ENCODE measurements at places on chromosomes 13 and 19.

DNA sequence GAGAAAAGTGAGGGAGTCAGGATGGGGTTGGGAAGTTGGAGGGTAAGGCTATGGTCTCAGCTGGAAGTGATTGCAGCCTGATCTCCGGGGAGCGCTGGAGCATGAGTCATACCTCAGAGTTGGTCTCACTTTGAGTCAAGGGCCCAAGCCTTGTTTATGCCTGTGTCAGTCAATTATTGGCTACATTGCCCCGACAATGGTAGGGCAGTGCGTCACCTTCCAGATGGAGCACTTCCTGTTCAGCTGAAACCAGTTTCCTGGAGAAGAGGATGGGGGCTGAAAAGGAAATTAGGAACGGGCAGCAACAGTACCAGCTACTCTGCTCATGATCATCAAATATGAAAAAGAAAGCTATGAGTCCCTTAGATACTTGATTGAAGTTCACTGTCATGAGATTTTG is 60.4 kb downstream of the ADGRE1 start:
- no peak for DNase-seq

DNA sequence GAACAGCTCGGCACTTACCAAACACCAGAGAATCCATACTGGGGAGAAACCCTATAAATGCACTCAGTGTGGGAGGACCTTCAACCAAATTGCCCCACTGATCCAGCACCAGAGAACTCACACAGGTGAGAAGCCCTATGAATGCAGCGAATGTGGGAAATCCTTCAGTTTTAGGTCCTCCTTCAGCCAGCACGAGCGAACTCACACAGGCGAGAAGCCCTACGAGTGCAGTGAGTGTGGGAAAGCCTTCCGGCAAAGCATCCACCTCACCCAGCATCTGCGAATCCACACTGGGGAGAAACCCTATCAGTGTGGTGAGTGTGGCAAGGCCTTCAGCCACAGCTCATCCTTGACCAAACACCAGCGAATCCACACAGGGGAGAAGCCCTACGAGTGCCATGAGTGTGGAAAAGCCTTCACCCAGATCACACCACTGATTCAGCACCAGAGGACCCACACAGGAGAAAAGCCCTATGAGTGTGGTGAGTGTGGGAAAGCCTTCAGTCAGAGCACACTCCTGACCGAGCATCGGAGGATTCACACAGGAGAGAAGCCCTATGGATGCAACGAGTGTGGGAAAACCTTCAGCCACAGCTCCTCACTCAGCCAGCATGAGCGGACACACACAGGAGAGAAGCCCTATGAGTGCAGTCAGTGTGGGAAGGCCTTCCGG is 8.3 kb downstream of the ZNF135 start:
- DNase-seq: no peak

- no peak for DNase-seq
Measured at GRCh38 chr19:2607712-2608601, 94.5 kb downstream of the GNG7 start.

- DNase-seq: no peak
Measured at GRCh38 chr13:78659732-78660494, 958 bp upstream of the OBI1 start.

DNA sequence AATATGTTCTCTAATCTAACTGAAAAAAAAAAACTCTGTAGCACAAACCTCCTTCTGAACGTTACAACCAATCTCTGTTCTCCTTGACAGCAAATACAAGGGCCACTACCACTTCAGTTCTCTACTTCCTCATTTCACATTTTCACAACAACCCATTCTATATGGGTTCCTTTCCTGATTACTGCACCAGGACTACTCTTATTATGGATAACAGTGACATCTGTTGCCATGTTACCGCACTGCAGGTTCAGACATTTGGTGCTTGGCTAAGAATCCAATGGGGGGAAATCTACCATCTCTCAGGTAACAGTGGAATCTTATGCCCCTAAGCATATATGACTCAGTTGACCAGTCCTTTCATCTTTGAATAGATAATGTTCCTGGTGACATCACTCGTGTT is 11.6 kb upstream of the FPR3 start:
- no peak for DNase-seq

DNA sequence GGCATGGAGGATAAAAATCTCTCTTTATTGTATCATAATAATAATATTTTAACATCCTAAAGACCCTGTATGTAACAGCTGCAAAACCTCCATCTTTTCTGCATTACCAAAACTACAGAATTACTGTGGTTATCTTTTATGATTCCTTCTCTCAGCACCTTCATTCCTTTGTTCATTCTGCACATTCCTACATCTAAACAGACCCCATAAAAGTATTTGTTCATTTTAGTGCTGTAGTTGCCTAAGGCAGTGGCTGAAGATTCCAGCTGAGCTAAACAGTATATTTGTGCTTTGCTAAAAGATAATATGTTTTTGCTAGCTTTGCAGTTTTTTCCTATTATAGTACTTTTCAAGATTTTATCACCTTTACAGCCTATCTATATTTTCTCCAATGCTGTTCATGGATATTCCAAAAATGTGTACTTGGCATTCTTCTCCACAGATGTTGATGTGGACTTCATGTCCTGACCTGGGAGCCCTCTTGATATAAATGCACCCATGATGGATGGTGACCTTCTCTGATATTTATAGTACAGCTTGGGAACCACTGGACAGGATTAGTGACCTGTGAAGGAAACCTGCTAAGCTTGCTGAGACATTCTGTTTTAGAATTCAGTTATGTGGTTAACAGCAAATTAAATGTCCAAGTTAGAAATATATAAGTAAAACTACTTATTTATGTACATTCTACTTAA is 2832.9 kb upstream of the PCDH20 start:
- DNase-seq: no peak

GRCh38 chr19:49889038-49889686 is 7.5 kb downstream of the IL4I1 start:
- no peak for DNase-seq

DNA sequence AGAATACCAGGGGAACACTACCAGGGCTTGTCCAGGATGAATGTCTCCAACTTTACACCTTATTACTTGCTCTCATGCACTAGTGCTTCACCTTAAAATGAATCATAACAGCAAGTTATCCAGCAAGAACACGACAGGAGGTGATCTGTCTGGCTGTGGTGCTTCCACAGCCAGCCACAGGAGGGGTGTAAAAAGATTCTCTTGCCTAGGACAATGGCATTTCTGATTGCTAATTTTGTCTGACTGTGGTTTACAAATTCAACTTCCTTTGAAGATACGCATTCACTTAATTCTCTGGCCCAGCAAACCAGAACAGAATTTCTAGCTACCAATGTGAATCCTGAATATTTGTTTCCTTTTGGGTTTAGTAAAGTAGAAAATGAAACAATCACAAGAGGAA is 23.1 kb upstream of the COG3 start:
- DNase-seq: no peak

DNA sequence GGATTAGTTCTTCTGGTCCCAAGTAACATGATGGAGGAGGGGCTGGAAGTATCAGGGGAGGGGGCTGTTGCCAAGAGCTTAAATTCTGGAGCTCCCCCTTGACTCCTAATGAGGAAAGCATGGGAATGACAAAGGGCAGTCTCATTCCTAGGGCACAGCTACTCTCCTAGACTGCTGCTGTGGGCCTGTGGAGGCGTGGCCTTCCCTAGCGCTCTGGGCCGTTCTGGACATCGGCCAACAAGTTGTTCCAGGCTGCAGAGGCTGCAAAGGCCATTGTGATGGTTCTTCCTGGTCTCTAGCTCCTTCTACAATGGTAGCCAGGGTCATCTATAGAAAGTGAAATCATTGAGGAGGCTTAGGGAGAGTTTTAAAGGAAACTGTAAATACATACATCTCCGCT is 916.6 kb downstream of the DIAPH3 start:
- no peak for DNase-seq

- no peak for DNase-seq
Measured at GRCh38 chr19:34649886-34650543, 26.9 kb downstream of the SCGB2B2 start.

DNA sequence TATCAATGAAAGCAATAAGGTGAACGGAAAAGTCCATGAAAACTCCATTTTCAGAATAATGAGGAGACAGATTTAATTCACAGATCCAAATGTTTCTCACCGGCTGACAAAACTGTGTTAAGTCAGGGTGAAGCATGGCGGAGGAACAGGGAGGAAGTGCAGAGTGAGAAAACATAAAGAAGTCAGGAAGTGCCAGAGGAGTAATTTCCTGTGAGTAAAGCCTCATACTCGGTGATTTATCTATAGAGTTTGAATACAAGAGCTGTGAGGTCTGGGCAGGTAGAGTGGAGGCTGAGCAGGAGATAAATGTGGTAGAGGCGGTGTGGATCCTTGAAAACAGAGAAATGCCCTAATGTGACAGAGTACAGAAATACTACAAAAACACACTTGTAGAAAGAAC is 11.4 kb downstream of the CARD8 start:
- DNase-seq: no peak

- no peak for DNase-seq
Measured at GRCh38 chr13:97460004-97460775, 26.2 kb downstream of the RAP2A start.

- no peak for DNase-seq
Measured at GRCh38 chr13:113354831-113355610, 8.9 kb downstream of the GRTP1 start.

- no peak for DNase-seq
Measured at GRCh38 chr13:106722620-106723019, 154.7 kb upstream of the ARGLU1 start.

DNA sequence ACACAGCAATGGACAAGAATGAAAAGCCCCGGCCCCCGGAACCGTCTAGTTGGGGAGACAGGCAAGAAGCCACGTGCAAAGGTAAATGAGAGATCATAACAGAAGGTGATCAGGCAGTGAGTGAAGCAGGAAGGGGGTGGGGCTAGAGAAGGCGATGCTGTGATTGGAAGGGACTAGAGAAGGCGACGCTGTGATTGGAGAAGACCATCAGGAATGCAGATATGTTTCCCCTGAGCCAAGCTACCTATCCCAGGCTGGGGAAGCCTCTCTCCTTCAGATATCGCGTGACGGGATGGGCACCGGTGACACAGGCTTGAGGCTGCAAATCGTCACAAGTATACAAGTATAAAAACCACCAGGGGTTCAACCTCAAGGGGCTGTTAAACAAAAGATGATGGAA is 21.8 kb downstream of the DCAF15 start:
- no peak for DNase-seq

GRCh38 chr13:28636677-28637317 is 22.1 kb upstream of the POMP start:
- DNase-seq: no peak

DNA sequence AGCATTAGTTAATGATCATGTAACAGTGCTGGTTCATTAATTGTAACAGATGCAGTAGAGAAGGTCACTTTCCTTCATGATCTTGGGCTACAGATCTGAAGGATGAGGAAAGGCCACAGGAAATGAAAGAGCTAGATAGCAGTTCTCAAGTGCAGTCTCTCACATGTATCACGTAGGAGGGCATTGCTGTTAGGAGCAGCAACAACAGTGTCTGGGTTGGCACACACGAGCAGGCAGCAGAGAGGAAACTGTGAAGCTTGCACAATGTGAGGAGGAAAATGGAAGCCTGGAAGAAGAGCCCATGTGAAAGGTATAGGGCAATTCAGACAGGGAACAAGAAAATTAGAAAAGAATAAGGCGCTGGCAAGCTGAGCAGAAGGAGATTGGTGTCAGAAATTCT is 1741.5 kb downstream of the PCDH9 start:
- DNase-seq: no peak

All from right renal pelvis (tissue), 4 donors.